ENCODE measurements at places on chromosomes 2 and 18.
A peak's percentile ranks its signal among the peaks of the same experiment; 100 is the strongest.

DNA sequence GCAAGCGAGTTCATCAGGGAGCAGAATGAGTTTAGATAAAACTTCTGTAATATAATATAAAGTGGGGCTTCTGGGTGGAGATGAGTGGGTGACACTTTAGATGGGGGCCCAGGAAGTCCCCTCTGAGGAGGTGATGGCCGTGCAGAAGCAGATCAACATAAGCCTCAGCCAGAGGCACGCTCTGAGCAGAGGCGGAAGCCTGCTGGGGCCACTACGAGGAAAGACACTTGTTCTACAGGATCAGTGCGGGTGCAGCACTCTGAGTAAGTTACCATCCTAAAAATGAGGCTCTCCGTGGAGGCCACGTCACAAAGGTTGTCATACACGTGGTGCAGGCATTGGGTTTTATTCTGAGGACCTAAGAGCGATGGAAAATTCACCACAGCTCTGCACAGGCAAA is 22.3 kb downstream of the TMEM18 start:
- no peak for DNase-seq

DNA sequence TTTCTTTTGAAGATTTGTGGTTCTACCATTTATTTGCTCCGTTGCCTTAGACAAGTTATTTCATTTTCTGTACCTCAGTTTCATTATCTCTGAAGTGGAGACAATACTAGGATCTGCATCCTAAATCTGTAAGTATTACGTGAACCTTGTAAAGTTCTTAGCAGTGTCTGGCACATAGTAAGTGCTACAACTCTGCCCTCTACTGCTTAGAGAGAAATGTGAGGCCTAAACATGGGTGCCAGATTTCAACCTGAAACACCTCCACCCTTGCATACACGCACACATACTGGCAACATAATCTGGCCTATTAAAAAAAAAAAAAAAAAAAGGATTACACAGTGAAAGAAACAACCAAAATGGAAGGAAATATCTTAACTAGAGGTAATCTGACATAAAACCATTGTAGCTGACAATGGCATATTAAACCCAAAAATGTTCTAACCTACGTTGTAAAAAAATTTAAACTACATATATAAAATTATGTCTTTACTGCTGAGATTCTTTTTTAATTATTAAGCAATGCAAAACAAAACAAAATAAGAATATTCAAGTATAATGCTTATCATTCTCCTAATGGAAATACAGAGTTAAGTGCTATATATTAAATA is 132.6 kb downstream of the MAP2 start:
- peak; percentile 78 for DNase-seq

- peak; percentile 61 for DNase-seq
These were observed 136.6 kb upstream of the ACAA2 start for GRCh38 chr18:49949951-49950395.

GRCh38 chr2:23286758-23287704 is 97.9 kb upstream of the KLHL29 start:
- DNase-seq, result no peak

DNA sequence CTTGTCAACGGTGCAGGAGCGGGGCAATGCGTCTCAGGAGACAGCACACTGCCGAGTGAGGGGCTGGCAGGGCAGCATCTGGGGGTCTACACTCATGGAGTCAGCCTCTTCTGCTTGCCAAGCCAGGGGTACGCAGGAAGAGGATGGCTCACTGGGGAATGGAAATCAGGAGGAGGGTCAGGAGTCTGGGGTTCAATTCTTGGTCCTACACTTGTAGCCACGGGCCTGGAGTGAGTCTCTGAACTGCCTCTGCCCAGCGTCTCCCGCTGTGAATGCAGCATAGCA is 70.0 kb downstream of the CAPN13 start:
- no peak for DNase-seq

DNA sequence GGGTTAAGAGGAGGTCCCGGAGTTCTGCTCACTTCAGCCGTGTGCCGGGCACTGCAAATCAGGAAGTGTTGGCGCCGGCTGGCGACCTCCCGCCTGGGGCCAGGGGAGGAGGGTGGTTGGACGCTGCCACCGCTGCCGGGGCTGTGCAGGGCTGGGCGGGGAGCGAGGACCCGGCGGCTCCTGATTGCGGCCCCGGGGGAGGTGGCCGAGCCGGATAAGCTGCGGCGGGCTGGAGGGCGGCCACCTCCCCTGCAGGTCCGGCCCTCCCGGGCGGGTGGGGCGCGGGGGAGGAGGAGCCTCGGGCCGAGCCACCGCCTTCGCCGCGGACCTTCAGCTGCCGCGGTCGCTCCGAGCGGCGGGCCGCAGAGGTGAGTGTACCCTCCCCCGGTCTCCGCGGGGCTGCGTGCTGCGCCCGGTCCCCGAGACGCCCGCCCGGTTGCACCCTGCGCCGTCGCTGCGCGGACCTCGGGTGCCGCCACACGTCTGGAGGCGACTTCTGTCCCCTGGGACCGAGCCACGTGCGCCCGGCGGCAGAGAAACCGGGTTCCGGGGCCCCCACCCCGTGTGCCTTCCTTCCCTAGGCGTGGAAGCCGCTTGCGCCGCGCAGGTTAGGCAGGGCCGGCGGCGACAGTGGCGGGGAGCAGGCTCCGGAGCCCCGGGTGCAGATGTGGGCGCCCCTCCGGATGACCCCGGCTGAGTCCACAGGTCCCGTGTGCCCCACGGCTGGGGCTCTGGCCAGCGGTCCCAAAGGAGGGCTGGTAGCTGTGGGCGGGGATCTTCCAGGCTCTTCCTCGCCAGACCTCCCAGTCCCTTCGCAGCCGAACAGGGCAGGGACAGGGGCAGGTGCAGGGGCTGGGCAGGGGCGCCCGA is at the start of gene STEAP3:
STEAP3 (plus strand) TSS at position 314 of the 870 bp plus-strand sequence. CDS start 7,179 bp downstream, outside the sequence.
- DNase-seq, result peak; percentile 60

DNA sequence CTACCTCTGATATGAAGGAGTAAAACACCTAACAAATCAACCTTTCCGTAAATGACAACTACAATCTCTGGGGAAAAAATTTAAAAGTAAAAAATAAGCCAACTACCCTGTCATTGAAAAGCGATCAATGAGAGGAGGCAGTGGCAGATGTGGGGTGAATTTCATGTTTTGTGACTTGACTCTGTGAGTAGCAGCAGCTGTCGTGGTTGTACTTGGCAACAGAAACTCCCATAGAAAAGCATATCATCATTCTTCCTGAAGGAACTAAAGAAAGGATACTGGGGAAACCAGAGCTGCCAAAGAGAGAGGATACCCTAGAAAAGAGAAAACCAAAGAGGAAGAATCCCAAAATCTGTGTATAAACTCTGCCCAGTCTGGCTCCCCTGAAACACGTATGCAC is 236.4 kb downstream of the TNS1 start:
- DNase-seq, result no peak

DNA sequence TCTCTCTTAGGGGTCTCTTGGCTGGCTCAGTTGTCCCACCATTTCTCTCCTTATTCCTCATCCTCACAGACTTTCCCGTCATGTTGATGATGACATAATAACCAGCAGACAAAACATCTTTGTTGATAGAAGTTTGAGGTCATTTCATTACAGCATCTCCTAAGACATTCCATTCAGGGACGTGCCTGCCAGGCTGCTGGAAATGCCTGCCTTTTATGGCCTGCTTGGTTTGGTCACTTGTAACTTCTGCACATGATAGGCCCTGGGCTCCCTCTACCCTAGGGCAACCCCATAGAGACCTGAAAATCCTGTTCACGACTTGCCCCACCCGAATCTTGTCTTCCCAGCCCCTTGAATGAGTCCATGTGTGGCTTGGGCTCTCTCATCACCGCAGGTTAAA is 81.7 kb downstream of the SDC1 start:
- DNase-seq, result no peak

- peak; percentile 46 for DNase-seq
These were observed 72.0 kb downstream of the ZNF521 start for GRCh38 chr18:25279961-25280360.

DNA sequence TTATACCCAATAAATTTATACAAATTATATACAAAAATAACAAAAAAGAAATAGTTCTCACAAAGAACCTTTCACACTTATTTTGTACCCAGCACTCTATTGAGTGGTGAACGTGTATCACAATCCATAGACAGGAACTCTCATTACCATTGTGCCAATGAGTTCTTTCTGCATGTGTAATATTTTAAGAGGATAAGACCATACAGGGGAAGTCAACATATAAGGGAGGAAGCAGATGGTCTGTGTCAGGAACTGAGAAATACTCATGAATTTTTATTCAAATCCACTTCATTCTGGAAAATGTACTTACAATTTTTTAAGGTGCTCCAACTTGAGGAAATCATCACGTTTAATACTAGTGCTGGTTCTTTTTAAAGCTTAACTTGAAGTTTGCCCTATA is 27.1 kb upstream of the ELOA2 start:
- DNase-seq, result no peak

DNA sequence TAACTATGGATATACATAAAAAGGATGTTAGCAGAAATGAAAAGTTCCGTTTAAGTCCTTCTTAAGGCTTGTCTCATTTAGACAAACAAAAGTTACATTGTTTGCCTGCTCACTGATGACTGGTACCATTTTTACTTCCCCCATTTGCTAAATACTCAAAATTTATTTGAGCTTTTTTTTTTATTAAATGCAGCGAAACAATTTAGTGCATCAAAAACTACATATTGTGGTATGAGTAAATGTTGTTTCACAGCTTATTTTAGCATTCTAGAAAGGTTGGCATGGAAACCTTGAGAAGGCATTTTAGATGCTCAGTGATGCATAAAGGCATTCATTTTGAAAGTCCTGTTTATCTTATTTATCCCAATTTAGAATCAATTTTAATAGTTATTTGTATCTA is 100.0 kb downstream of the MAP2 start:
- DNase-seq, result peak; percentile 10

DNA sequence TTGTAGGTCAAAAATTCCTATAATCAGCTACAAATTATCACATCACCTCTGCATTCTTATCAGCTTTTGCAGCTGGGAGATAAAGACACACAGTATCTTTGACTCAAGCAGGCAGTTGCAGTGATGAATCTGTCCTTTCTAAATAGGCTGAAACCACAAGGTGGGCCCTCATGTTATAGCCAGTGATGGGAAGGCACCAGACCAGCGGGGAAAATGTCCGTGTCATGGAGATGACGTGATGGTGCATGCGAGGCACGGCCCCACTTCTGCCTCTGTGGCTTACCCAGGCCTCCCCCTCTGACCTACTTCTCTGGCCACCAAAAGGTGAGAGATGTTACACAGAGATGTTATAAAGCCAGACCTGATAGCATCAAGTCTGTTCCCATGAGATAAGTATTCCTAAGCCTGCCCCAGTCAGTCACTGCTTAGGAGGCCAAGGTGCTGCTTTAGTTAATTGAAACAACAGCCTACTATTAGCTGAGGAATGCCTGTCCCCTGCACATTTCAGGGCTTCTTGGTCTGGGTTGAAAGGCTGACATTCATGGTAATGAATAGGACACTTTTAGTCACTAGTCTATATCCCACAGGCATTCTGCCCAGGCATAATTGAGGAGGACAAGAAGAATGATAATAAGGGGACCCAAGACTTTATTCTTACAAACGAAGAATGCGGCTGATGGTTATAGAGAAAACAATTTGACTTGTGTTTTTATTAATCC is 327.9 kb downstream of the LPIN1 start:
- DNase-seq, result no peak

- no peak for DNase-seq
These were observed 121.3 kb downstream of the NDUFA10 start for GRCh38 chr2:239903803-239904202.

- no peak for DNase-seq
These were observed 1305.0 kb upstream of the NRXN1 start for GRCh38 chr2:52336951-52337350.

- peak; percentile 9 for DNase-seq
These were observed 14.9 kb upstream of the CNNM3 start for GRCh38 chr2:96801005-96801785.

DNA sequence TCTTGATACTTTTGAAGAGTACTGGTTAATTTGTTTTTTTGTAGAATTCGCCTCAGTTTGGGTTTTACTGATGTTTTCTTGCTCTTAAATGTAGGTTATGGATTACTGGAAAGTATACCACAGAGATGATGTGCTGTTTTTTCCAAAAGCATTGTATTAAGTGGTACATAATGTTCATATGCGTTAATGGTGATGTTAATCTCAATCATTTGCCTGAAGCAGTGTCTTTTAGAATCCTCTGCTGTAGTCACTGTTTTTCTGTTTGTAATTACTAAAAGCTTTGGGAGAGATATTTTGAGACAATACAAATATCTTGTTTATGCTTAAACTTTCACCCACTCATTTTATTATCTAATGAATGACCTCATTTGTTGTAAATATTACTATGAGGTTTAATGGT is 163.4 kb upstream of the LRP1B start:
- DNase-seq, result no peak

GRCh38 chr2:64426183-64426952 is 27.6 kb upstream of the LGALSL start:
- peak; percentile 4 for DNase-seq

- no peak for DNase-seq
These were observed 20.1 kb downstream of the CAPN14 start for GRCh38 chr2:31197166-31197565.

GRCh38 chr2:153294199-153294786 is 184.3 kb downstream of the RPRM start:
- no peak for DNase-seq

DNA sequence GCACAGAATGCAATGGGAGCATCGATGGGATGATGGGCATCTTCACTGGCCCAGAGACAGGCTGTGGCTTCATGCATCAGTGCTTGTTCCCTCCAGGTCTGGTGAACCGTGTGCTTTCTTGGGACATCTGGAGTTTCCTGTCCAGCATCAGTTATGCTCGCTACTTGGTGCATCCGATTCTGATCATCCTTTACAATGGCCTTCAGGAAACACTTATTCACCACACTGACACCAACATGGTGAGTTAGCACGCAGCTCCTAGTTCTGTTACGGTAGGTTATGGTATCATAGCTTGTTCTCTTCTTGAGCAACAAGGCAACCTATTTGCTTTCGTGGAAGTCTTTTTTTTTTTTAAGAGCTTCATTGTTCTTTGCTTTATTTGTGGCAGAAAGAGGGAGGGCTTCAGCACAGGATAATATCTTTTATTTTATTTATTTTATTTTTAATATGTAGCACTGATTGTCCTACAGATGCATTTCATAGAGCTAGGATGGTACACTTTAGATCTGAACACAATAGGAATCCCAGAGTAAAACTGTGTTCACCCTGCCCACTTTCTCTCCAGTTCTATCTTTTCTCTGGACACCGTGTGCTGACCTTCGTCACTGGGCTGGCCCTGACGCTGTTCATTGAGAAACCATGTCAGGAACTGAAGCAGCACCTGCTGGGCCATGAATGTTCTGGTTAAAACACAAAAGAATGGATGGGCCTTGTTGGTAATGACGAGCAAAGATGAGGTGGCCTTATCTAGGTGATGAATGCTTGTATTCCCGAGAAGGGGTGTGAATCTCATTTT is 71.2 kb upstream of the SEC11C start:
- DNase-seq, result no peak

DNA sequence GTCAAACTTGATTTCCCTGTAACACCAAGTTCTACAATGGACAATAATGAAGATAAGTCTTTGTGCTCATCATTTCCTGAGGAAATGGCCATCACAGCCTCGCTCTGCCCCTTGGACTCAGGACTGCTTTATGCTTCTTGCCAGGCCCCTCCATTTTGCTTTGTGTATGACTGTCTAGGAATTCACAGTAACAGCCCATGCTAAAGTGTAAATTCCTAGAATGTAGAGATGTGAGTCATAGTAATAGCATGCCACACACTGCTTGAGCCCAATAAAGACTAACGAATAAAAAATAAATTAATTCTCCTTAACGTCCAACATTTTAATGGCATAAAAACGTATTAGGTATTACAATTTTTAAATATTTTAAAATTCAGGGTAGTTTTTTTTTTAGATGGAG is 226.5 kb downstream of the PID1 start:
- DNase-seq, result no peak
